ENCODE measurements at places on chromosomes 7 and 10.

DNA sequence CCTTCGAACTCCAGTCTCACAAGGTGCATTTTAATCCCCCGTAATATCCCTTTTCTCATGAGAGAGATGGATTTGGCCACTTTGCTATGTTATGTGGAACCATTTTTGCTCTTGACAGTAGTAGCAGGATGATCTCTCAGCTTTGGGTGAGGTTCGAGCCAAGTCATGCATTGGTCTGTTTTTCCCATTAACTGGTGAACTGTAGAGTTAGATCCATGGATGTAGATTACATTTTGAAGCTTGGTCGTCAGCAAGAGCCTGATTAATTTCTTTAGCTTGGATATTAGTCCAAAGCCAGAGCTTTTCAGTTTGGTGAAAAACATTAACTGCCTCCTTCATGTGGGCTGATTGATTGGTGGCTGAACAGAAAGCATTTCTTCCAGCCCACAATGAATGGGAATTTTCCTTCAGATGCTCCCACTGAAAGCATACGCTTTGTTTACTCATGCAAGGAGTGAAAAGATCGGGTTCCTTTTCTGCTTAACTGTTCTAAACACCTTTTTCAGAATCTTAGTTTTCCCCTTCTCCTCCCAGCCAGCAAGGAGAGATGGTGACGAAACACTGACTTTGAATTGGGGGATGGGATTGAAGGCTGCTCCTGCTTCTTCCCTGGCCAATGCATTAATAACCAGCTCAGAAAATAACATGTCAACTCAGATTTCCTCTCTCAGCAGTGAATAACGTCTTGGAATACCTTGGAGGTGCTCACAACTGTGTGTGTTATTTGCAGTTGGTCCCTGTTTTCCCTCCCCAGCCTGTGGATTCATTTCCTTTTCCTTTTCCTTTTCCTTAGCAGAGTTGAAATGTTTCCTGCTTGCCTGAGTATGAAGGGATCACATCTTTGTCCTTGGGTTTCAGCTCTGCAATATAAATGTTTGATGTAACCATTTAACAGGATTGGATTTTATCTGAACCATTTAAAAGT is 351.8 kb upstream of the FZD8 start:
- no peak for DNase-seq

GRCh38 chr10:29841724-29842649 is 207.2 kb upstream of the SVIL start:
- DNase-seq = no peak

- DNase-seq = no peak
These were observed 105.6 kb downstream of the CDK6 start for GRCh38 chr7:92730808-92731207.

DNA sequence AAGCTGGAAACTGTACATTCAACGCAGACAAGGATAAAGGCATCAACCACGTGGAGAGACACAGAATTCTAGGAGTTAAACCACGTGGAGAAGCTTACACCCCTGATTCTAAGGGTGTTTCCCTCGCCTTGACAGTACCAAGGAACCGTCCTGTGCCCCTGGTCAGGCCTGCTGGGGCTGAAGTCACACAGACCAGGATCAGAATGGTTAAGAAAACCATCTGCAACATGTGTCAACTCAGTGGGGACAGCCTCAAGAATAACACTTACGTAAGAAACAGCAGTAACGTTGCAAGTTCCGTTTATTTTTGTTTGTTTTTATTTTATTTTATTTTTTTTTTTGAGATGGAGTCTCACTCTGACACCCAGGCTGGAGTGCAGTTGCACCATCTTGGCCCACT is 55.6 kb downstream of the CHST15 start:
- DNase-seq = no peak

- no peak for DNase-seq
These were observed 20.8 kb downstream of the FZD9 start for GRCh38 chr7:73454424-73454823.

GRCh38 chr10:124989526-124989925 is 47.6 kb downstream of the ZRANB1 start:
- DNase-seq = no peak

DNA sequence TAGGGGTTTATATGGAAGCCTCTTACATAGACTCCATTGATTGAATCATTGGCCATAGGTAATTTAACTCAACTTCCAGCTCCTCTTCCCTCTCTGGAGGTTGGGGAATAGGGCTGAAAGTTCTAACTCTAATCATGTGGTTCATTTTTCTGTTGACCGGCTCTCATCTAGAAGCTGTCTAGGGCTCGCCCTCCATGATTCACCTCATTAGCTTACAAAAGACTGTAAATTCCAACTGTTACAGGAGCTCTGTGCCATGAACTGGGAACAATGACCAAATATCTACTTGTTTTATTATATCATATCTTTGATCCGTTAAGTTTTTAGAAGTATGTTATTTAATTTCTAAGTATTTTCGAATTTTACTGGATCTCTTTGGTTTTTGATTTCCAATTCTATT is 263.0 kb downstream of the TCF7L2 start:
- DNase-seq = no peak

DNA sequence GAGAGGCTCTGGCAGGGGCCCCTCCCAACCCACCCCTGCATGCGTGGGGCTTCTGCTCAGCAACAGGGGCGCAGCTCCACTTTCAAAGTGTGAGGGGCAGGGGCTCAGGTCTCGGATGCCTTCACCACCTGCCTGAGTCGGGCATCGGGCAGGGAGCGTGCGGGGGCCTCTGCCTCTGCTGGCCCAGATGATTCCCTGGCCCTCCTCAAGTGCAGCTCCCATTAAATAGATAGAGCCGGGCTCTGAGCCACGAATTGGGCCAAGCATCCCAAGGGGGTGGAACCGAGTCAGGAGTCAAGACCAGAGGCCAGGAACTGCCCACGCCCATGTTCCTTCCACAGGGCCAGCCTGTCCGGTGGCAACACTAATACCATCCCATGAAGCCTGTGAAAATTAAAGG is 108.9 kb upstream of the FAM20C start:
- DNase-seq = no peak

- no peak for DNase-seq
These were observed 108.0 kb downstream of the SPAG6 start for GRCh38 chr10:22453320-22453719.

DNA sequence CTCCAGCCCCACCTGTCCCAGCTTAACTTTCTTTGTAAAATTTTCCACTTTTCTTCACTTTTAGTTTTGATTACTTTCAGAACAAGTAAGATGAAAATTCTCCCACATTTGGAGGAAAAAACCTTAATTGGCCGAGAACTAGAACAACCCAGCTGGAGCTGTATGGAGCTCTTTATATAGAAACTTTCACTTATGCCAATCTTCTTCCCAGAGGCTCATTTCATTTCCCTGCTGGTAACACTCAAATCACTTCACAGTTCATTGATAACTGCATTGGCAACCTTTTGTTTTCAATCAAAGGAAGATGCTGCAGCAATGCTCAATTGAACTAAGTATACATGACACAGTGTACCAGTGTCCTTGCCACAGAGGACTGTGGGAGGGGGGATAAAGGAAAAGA is 176.2 kb upstream of the NOBOX start:
- no peak for DNase-seq

DNA sequence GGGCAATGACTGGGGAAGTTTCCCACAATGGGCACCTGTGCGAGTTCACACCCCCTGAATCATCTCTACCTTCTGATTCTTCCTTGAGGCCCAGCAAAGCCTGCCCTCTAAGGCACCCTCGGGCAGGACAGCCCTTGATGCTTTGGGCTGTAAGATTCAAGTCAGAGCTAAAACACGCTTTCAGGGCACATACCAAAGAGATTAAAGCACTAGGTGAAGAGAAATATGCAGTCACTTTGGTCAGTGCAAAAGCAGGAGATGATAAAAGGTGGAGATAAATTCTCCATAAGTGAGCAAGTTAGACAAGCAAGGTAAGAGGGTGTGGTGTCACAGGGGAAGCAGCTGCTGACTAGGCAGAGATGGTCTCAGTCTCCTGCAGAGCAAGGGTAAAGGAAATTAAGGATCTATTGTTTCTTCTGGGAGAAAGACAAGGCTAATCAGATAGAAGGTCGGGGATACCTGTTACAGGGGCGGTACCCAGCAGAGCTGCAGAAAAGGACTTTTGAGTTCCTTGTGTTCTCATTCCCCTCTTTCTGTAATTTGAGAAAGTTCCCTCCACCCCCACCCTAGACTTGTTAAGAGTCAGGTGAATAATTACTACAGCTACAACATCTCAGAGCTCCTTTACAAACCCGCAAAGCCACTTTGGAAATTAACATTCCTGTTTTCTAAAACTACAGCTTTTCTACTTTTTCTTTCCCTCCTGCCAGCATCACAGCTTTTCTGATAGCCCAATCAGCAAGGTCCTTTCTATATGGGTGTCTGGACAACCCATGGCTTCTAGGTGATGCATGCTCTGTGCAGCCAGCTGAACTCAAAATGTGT is 26.4 kb downstream of the PDLIM1 start:
- DNase-seq = no peak

GRCh38 chr10:85617751-85618546 is 748.6 kb downstream of the GRID1 start:
- DNase-seq = no peak

GRCh38 chr10:44393834-44394547 is 9.1 kb upstream of the CXCL12 start:
- DNase-seq = no peak

DNA sequence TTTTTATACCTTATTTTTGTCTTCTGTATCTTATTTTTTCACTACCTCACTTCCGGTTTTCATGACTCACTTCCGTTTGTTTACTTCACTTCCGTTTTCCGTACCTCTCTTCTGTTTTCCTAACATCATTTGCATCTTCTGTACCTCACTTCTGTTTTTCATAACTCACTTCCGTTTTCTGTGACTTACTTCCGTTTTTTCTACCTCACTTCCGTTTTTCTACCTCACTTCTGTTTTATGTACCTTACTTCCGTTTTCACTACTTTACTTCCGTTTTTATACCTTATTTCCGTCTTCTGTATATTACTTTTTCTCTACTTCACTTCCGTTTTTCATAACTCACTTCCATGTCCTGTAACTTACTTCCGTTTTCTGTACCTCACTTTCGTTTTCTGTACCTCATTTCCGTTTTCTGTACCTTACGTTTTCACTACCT is 492.5 kb upstream of the AKR1E2 start:
- DNase-seq = no peak

- DNase-seq = no peak
These were observed 7.2 kb downstream of the ADCY1 start for GRCh38 chr7:45581271-45581780.

GRCh38 chr10:54710918-54711317 is 90.1 kb downstream of the PCDH15 start:
- DNase-seq = no peak

GRCh38 chr7:47568547-47568946 is 13.4 kb downstream of the TNS3 start:
- DNase-seq = no peak

DNA sequence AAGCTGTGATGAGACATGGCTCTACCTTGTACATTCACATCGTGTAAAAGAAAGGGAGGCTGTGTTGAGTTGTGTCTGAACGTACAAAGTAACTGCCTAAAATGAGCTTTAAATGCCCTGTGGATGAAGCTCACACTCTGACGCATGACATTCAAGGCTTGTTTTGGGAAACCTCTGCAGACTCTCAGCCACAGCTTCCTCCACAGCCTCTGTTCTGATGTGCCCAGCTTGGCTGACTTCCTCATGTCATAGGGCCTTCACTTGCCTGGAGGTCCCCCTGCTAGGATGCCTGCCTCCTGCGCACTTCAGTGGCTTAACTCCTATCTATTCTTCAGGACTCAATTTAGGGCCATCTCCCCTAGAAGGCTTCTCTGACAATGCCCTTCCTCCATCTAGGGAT is 230.0 kb upstream of the HABP2 start:
- DNase-seq = no peak

DNA sequence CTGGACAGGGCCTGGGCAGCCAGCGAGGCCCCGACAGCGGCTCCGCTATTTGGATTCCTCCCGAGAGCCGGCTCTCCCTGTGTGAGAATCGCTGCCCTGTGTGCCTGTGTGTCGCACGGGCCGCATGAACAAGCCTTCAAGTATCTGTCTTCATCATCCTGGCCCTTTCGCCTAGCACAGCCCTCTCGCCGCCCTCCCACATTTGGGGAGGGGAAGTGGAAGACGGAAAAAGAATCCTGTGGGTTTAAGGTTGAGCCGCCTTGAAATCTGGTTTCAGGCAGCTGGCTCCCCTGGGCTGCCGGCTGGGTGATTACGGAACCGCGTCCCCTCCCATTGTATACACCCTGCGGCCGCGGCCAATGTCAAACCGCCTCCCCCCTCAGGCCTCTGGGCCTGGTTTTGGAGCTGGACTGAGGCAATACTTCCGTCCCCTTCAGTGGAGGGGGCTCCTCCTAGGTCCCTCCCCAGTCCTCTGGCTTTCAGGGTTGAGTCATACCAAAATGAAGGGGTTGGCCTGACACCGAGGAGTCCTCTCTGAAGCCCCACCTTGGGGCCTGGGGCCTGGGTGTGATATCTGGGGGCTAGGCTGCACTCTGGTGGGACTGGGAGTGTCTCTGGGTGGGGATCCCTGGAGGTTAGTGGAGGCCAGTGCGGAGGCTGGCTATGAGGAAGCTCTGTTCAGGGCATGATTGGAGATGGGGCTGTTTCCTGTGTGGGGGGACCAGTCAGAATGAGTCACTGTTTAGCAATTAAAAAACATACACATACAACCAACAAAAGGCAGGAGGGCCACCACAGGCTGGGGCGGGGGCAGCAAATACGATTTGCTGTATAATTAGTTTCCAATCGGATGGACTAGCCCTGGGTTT is 1.7 kb downstream of the TRIM8 start:
- DNase-seq = peak; percentile 74

GRCh38 chr10:123858907-123859652 is 32.5 kb downstream of the CPXM2 start:
- no peak for DNase-seq

DNA sequence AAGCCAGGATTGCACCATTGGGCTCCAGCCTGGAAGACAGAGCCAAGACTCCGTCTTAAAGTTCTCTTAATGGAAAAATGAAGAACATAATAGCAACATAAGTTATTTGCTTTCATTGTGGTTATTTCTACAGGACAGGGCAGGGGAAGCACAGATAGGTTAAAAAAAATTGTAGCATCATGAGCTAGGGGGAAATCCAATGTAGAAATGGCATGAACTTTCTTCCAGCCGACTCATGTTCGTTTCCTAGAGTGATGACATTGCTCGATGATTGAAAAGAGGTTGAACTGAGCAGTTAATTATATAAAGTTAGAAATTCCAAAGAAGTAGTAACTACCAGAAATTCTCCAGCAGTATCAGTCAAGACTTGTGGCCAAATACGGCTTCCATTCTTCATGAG is 64.9 kb downstream of the DAGLB start:
- DNase-seq = no peak

DNA sequence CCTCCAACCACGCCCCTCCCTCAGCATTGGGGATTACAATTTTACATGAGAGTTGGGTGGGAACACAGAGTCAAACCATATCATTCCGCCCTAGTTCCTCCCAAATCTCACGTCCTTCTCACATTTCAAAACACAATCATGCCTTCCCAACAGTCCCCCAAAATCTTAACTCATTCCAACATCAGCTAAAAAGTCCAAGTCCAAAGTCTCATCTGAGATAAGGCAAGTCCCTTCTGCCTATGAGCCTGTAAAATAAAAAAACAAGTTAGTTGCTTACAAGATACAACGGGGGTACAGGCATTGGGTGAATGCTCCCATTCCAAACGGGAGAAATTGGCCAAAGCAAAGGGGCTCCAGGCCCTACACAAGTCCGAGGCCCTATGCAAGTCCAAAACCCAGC is 77.7 kb upstream of the CAPZA2 start:
- DNase-seq = no peak
